AG08396 (cell line): ENCODE measurements at places on chromosomes 16 and 17.

DNA sequence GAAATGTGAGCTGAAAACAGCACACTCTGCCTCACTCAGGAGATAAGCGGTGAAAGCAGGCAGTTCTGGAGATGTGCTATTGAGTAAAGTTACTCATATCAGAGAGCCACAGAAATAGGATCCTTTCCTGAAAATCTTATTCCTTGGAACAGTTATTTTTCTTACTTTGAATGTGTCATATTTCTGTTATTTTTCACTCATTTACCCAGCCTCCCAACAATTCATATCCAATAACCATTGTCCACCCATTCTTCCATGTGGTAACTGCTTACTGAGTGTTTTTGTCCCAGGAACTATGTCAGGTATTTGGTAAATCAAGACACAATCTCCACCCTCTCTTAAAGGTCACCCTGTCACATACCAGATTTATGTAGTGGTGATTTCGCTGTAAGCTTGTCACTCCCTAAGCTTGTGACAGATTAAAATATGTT is 144.9 kb downstream of the PARN start:
- DNase-seq, result no peak

- DNase-seq, result no peak
Measured at GRCh38 chr17:29215717-29216116, 30.9 kb upstream of the CRYBA1 start.

GRCh38 chr17:82384730-82385481 is 13.3 kb downstream of the UTS2R start:
- peak; percentile 84 for DNase-seq

DNA sequence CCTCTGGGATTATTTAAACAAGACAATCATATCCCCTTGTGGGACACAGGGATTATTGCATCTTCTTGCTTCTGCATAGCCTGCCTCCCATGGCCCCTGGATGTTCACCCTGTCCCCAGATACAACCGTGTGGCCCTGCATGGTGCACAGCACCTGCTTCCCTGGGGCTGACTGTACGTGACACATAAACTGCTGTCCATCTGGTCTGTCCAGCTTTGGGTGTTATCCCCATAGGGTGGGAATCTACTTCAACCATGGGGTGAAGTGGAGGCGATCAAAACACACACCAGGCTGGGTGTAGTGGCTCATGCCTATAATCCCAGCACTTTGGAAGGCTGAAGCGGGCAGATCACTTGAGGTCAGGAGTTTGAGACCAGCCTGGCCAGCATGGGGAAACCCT is 138.8 kb downstream of the XYLT1 start:
- no peak for DNase-seq

DNA sequence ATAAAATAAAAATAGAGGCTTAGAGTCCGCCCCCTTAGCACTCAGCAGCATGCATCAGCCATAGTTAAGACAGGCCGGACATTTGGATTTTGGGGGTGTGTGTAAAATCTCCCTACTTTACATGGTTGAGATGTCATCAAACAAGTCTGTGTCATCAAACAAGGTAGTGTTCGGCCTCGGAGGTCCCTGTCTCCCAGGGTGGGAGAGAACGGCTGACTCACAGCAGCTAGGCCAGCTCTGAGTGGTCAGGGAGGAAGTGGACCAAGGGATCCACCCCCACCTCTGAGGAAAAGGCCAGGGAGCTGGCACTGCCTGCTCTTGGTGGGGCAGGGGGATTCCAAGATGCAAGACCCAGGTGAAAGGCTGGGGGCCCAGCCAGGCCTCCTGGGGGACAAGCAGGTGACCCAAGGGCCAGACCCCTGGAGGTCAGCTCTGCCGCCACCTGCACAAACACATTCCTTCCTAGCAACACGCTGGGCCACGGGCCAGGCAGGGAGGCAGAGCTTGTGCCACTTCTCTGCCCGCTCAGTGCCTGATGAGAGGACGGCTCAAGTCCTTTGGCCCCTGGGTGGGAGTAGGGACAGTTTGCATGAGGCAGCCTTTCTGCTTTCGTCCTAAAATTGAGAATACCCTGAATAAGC is 28.5 kb downstream of the KIFC3 start:
- no peak for DNase-seq

GRCh38 chr17:28467456-28468025 is 5.9 kb upstream of the SLC13A2 start:
- no peak for DNase-seq

- no peak for DNase-seq
Measured at GRCh38 chr17:8803531-8804420, 4.6 kb upstream of the MFSD6L start.

- no peak for DNase-seq
Measured at GRCh38 chr17:47774331-47774730, 41.3 kb downstream of the TBX21 start.

- no peak for DNase-seq
Measured at GRCh38 chr16:53732296-53732929, 28.5 kb downstream of the FTO start.

DNA sequence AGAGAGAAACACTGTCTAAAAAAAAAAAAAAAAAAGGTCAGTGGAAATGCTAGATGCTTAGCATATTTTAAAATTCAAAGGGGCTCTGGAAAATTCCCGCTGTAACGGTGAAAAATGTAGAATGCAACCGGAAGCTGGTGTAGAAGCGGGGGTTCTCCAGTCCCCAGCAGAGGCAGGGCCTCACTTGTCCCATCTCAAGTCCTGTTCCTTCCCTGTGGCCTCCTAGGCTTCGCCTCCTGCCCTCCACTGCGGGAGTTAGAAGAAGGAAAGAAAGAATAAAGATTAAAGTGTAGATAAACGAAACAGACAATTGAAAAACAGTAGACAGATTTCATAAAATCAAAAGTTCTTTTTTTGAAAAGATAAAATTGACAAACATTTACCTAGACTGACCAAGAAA is 14.8 kb upstream of the ZNF287 start:
- no peak for DNase-seq

GRCh38 chr16:11251525-11252481 is 4.2 kb downstream of the SOCS1 start:
- DNase-seq, result peak; percentile 66

- peak; percentile 86 for DNase-seq
Measured at GRCh38 chr17:17723354-17724261, 42.4 kb downstream of the RAI1 start.

- DNase-seq, result no peak
Measured at GRCh38 chr16:58472266-58472665, 27.7 kb upstream of the NDRG4 start.

GRCh38 chr17:5500589-5501391 is 14.4 kb downstream of the MIS12 start:
- DNase-seq, result peak; percentile 93

DNA sequence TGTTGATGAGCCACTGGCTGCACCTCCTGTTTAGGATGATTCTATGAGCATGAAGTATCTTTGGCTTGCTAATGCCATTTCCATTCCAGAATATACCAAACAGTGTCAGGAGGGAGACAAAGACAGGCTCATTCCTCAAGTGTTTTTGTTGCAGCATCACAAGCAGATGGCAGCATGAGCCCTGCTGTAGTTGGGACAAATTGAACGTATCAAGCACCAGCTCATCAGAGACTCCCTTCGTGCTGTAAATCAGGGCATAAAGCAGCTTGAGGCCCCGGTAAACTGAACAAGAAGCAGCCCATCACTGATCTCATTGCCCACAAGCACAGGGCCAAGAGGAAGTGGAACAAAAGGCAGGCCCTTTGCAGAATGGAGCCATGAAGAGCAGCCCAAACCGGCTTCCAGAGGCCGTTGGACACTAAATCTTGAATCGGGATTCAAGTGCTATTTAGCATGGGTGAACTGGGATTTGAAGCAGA is 45.9 kb upstream of the HS3ST3A1 start:
- DNase-seq, result peak; percentile 31

GRCh38 chr16:86595983-86596605 is 17.7 kb downstream of the FOXL1 start:
- no peak for DNase-seq

- DNase-seq, result no peak
Measured at GRCh38 chr17:7839190-7839875, 5.3 kb downstream of the KDM6B start.

DNA sequence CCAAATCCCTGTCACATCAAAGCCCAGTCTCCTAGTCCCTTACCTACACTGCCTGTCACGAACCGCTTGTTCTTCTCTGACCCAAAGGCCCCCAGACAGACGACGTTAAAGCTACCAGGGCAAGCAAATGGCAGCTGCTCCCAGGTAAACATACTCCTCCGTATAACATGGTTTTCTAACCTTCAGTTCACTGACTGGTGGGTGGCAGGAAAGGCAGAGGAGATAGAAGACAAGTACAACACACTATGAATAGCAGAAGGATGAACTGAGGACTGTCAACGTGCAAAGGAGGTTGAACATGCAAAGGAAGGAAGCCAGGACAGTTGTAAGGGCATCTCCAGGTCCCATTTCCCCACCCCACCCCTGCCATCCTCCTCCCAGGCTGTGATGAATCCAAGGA is 449.8 kb downstream of the SHISA9 start:
- no peak for DNase-seq

- no peak for DNase-seq
Measured at GRCh38 chr17:39110435-39111136, 40.9 kb downstream of the PLXDC1 start.

DNA sequence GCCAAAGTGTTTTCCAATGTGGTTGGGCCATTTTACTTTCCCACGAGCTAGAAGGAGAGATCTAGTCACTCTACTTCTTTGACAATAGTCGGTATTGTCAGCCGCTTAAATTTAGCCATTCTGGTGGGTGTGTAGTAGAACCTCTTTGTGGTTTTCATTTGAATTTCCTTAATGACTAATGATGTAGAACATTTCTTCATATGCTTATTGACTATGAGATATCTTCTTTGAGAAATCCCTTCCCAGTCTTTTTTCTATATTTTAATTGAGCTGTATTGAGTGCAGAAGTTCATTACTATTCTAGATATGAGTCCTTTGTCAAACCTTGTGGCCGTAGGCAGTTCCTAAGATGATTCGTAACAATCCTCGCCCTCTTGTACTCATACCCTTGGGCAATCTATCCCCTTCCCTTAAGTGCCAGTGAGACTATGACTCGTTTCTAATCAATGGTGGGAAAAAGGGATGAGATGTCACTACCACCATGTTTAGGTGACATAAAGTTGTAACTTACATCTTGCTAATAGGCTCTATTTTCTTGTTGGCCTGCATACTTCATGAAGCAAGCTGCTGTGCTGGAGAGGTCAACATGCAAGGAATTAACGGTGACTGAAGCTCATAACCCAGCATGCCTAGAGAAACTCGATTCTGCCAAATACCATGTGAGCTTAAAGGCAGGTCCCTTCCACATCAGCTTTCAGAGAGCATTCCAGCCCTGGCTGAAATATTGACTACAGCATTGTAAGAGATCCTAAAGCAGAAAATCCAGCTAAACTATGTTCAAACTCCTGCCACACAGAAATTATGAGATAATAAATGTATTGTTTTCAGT is 817.9 kb upstream of the SOX9 start:
- no peak for DNase-seq

GRCh38 chr16:56341656-56342399 is 83.5 kb downstream of the AMFR start:
- no peak for DNase-seq

- no peak for DNase-seq
Measured at GRCh38 chr17:78332991-78333390, 26.9 kb downstream of the SOCS3 start.
